ENCODE measurements at places on chromosomes 3 and 15.
A peak's percentile ranks its signal among the peaks of the same experiment; 100 is the strongest.

GRCh38 chr15:78944669-78945407, at the start of gene CTSH:
CTSH (minus strand) TSS chr15:78945046; CDS start chr15:78944981, 65 bp downstream.
- peak; percentile 61 for DNase-seq

GRCh38 chr3:131616719-131617118, 113.9 kb upstream of the MRPL3 start:
- DNase-seq, result no peak

- no peak for DNase-seq
Measured at GRCh38 chr3:99681512-99681911, 43.1 kb downstream of the COL8A1 start.

DNA sequence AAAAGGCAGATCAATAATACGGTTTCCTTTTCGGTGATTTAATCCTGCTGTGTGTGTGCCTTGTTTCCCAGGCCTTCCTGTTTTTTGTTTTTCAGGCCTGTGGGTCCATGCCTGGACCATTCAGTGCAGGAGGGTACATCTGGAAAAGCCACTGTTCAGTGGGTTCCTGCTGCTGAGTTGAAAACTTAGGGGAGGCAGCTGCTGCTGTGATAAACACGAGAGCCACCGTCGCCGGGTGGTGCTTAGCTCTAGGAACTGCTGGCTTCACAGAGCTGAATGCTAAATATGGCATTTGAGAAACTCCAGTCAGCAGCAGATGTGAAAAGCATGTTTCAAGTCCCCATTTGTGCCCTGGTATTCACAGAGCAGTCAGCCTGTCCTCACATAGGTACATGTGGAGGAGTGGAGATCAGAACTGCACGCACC, 44.0 kb downstream of the SYNM start:
- DNase-seq, result no peak

GRCh38 chr3:4313606-4314293, 10.6 kb downstream of the SETMAR start:
- DNase-seq, result no peak
